Hematopoietic multipotent progenitor cell treated with erythropoietin and hydrocortisone succinate and interleukin-3 and kit ligand, for 8 days (in vitro differentiated cells): ENCODE measurements at places on chromosomes 5 and 9.

DNA sequence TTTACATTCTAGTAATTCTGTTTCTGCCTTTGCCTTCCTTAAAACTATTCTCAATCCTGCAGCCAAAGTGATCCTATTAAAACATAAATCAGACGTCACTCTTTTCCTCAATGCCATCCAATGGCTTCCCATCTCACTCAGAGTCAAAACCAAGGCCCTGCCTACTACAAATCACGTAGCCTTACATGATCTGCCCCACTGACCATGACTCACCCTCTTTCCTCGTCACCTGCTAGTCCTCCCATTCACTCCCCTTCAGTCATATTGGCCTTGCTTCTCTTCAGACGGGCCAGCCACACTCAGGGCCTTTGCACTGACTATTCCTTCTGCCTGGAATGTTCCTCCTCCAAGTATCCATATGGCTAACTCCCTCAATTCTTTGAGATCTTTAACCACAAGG is 39.0 kb upstream of the DMXL1 start:
- DNase-seq, result no peak

- no peak for DNase-seq
These were observed 299.4 kb downstream of the ZSWIM6 start for GRCh38 chr5:61631438-61631941.

- no peak for DNase-seq
These were observed 86.7 kb downstream of the STK32A start for GRCh38 chr5:147321569-147321968.

DNA sequence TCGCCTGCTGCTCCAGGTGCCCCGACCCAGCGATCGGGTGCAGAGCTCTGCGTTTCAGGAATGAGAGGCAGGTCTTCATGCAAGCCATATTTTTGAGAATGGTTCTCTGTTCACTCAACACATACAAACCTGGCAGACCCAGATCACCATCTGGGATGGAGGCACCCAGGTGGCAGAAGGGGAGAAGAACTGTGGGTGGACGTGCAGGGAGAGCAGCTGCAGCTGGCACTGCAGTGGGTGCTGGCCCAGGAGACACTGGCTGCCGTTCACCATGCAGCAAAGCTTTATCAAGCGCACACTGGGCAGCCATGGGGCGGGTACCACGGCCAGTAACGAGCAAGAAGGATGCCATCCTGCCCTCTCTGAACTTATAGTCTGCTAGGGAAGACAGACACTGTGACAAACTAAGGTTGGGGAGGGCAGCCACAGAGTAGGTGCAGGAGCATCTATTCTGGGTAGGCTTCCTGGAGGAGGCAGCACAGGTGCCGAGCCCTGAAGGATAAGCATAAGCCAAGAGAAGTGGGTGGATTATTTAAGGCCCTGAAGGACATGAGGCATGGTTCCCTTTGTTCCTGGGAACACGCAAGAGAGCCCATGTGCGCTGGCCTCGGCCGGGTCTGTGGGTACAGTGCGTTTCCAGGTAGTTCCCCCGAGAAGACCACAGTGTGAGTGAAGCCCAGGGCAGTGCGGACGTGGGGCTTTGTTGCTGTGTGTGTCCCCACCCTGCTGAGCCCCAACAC is 46.2 kb upstream of the FCN2 start:
- no peak for DNase-seq

- DNase-seq, result no peak
These were observed 6.6 kb upstream of the RMND5B start for GRCh38 chr5:178123966-178124925.

DNA sequence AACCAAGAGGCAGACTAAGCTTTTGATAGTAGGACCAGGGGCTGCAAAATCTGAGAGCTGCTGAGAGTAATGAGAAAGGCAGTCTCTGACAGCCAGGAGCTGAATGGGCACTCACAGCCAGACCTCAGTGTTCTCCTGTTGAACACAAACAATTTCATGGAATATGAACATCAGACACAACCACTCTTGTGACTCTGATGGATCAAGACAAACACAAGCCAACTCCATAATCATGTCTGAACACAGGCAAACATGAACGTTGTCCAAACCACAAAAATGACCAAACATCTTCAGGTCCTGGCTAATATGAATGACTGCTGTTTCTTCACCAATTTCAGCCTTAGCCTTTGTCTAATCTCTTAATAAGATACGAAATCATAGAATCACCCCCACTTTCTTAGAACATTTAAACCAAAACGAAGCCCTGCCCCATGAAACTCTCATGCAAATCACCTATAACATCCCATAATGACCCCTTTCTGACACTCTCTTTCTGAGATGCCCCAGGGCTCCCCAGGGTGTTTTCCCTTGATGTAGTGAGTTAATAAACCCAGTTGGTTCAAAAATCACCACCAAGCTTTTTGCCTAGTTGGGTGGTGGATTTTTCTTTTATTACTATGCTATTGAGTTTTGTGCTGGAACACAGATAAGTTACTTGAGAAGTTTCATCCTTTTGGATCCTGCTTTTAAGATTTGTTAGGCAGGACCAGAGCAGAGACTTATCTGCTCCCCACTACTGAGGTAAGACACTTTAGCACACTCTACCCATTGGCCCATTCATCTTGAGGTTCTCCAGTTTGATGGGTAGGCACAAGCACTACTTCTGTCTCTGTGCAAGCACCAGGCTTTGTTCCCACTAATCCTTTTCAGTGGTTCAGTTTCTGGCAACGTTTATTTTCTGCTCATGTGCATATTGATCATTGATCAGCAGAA is 5.9 kb upstream of the ERAP2 start:
- peak; percentile 47 for DNase-seq

GRCh38 chr5:80234116-80234948 is 21.5 kb downstream of the SERINC5 start:
- peak; percentile 84 for DNase-seq

DNA sequence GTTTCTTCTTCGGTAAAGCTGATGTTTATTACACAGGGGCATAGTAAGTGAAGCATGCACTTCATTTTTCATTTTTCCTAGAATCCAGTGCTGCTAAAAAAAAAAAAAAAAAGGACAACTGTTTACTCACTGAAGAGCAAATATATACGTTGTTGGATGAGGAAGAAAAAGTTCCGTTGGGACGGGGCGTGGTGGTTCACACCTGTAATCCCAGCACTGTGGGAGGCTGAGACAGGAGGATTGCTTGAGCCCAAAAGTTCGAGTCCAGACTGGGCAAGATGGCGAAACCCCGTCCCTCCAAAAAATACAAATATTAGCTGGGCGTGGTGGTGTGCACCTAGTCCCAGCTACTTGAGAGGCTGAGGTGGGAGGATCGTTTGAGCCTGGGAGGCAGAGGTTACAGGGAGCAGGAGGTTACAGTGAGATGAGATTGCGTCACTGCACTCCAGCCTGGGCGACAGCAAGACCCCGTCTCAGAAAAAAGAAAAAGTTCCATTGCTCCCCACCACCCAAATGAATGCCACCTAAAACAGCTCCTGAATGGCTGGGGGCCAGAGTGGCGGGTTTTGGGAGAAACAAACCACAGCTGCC is 60.1 kb upstream of the GNE start:
- DNase-seq, result no peak

- no peak for DNase-seq
These were observed 67.6 kb downstream of the ARHGEF28 start for GRCh38 chr5:73693573-73694061.

DNA sequence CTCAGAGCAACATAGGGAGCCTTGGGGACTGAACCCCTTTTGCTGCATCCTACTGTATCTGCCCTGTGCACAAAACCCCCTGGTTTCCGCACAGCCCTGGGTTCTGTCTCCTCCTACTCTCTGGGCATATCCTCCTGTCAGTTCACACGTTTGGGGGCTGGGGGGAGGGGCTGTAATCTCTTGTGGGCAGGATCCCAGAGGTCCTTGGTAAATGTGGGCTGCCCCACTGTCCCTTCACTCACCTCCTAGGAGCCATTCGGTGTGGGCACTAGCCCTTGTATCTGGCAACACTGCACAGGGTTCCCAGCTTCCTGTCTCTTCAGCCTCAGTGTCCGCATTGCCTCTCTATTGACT is 271.8 kb upstream of the DMAC1 start:
- DNase-seq, result no peak

- DNase-seq, result peak; percentile 48
These were observed 1.2 kb downstream of the PANK3 start for GRCh38 chr5:168578006-168578405.

GRCh38 chr5:54795284-54795683 is 190.1 kb downstream of the ESM1 start:
- DNase-seq, result no peak

DNA sequence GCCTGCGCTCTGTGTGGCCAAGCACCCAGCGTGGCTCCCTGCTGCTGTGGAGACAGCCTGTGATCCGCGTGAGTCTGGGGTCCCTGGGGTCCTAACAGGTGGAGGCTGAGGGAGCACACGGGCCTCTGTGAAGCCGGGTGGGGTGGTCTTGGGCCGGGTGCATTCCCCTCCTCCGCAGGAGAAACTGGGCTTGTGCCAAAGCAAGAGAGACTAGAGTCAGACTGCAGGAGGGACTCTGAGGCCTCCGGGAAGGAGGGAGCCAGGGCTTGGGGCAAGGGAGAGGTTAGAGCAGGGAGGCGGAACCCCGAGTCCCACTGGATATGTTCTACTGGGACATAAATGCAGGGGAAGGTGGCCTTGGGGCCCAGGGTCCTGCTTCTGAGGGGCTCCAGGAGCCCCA is 10.5 kb downstream of the DNLZ start:
- no peak for DNase-seq

DNA sequence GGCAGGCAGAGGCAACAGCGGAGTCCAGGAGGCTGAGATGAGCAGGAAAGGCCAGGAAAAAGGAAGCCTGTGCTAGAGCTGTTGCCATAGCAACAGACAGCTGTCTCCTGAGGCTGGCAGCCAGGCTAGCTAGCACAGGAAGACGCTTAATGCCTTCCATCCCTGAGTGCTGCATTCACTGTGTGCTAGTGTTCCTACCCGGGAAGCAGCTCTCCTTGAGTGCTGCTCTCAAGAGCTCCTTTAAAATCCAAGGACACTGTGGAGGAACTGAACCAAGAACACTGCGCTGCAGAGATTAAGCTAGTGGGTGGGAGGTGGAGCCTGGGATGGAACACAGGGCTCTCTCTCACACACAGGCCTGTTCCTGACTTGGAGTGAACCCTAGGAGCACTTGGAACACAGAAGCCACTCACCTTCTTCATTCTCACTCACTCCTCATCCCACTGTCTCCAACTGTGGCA is 53.5 kb upstream of the IL7R start:
- DNase-seq, result no peak

DNA sequence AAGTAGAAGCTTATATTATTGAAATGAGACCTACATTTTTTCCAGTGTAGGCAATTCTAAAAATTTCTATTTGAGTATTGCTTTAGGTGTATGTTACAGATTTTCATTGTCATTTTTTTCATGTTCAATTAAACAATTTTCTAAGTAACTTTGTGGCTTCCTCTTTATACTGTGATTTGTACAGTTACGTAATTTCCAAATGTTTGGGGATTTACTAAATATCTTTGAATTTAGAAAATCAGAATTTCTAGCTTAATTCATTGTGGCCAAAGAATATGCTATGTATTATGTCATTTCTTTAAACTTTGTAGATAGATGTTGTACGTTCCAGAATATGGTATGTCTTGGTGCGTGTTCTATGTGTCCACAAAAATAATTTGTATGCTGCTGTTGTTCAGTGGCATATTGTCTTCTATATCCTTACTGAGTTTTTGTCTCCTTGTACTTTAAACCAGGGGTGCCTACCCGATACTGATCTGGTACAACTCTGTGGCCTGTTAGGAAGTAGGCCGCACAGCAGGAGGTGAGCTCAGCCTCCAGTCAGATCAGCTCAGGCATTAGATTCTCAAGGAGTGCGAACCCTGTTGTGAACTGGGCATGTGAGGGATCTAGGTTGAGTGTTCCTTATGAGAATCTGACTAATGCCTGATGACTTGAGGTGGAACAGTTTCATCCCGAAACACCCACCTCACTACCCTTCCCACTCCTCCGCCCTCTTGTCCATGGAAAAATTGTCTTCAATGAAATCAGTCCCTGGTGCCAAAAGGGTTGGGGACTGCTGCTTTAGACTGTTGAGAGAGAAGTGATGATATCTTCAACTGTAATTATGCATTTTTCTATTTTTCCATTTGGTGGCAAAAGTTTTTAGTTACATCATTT is 63.5 kb downstream of the UBE2R2 start:
- DNase-seq, result no peak

DNA sequence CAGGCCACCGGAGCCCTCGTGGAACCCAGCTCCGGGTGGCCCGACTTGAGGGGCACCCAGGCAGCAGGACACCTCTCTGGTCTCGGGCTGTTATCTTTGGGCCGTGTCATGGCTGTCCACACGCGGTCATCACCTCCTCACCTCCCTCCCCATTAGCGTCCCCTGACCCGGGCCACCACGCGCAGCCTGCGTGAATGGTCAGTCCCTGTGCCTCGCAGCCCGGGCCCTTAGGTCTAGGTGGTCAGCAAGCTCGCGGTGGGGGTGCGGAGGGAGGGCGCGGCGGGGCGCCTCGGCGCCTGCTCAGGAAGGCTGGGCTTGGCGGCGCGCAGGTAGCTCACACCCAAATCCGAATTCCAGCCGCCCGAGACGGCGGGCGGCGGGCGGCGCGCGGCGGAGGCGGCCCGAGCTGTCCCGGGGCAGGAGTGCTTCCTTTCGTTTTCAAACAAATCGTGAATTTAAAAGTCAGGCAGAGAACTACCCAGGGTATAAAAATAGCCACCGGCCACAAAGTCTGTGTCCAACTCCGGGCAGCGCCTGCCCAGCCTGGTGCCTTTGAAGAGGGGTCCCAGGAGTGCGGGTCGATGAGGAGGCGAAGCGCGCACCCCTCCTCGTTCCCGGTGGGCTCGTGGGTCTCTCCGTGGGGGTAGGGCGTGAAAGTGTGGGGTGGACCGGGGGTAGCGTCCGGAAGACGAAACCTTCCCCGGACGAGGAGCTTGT is 1.0 kb upstream of the RXRA start:
- DNase-seq, result peak; percentile 22

DNA sequence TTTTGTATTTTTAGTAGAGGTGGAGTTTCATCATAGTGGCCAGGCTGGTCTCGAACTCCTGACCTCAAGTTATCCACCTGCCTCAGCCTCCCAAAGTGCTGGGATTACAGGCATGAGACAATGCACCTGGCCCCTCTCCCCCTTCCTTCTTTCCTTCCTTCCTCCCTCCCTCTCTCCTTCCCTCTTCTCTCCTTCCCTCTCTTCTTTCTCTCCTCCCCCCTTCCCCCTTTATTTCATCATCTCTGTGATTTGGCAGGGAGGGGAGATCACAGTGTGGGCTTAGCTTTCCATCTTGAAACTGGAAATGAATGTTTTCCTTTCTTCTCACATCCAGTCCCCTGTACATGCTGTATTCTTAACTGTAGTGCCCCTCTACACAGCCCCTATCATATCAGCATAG is 12.7 kb downstream of the RHOBTB3 start:
- no peak for DNase-seq
